ENCODE measurements at places on chromosomes 5 and 9.

- no peak for DNase-seq
These were observed 72.2 kb downstream of the C9orf50 start for GRCh38 chr9:129548571-129549135.

GRCh38 chr5:177959315-177959714 lies 36.7 kb downstream of the PROP1 start:
- no peak for DNase-seq

GRCh38 chr5:168587987-168588386 lies 8.8 kb upstream of the PANK3 start:
- no peak for DNase-seq

GRCh38 chr5:40831346-40832210 lies 3.4 kb downstream of the RPL37 start:
- DNase-seq = no peak

GRCh38 chr5:103780794-103781193 lies 218.2 kb upstream of the NUDT12 start:
- DNase-seq = no peak

GRCh38 chr5:126139773-126140172 lies 283.4 kb upstream of the GRAMD2B start:
- no peak for DNase-seq
